ENCODE measurements at places on chromosomes 1 and 21. TPM values are rescaled to one million over a fixed set of nuclear protein-coding genes. Genes with fewer than 3 reads are reported as not detected.
A peak's percentile ranks its signal among the peaks of the same experiment; 100 is the strongest.

The CLDN8 gene
- total RNA-seq: 0.39 TPM

- H3K36me3 ChIP-seq: no peaks in the 10 kb centered on the region
- no peak overlapping the region for H3K4me3 ChIP-seq
- H3K27ac ChIP-seq: no peak overlapping the region
- H3K27me3 ChIP-seq: peaks cover 100% of the 10 kb centered on the region
- peaks cover 1% of the 10 kb centered on the region for H3K4me1 ChIP-seq
Observed at GRCh38 chr21:36705679-36706481, 7.0 kb downstream of the SIM2 start.

The HSPB7 gene
- 4.2 TPM for total RNA-seq

DNA sequence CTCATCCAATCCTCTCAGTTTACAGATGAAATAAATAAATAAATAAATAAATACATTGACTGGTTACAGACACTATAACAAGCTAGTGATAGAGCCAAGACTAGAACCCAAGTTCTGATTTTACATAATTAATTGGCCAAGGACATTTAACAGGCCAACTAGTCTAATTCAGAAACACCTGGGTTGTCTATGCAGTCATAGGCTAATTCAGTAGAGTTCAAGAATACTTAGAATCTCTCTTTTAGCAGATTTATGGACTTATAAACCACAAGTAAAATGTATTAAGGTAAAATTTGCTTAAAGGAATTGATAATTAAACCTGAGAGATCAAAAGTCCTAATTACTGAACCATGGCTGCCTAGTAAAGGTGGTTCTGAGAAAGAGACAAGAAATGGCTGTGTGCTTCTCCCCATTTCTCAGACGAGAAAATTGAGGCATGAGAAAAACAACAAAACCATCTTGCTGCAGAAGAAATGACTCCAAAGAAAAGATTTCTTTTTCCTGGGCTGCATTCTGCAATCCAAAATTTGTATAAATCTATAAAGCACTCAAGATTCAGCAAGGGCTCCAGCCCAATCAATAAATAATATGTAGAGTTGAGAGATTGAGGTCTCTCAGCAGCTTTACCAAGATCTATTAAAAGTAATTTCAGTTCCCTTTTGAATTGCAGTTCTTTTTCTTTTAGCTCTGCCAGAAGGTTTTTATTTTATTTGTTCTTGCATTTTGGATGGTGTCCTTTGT is 98.3 kb downstream of the DUSP10 start:
- no peaks in the 10 kb centered on the region for H3K4me1 ChIP-seq
- H3K4me3 ChIP-seq: no peak overlapping the region
- no peaks in the 10 kb centered on the region for H3K27me3 ChIP-seq
- H3K27ac ChIP-seq: no peak overlapping the region
- no peaks in the 10 kb centered on the region for H3K36me3 ChIP-seq

DNA sequence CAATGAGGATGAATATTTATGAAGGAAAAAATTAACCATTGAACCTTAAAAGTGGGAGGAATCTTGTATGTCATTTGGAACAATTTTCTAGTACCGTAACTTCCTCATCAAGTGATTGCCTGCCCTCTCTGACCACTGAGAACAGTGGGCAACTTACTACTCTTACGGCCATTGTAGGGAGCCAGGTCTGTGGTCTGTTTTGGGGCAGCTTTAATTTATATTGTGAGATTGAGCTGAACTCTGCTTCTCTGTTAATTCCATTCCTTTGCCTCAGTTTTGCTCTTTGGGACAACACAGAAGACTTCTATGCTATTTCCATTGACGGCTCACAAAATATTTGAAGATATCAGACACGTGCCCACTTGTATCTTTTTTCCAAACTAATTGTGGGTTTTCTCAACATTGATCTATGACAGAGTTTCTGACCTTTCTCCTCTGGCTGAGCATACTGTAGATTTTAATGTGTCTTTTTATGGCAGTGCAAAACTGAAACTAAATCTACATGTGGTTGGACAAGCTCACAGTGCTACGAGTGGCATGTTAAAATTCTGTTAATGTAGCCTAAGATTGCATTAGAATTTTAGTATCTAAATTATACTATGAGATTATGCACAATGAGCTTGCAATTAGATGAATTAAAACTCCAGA is 27.8 kb upstream of the ZNF281 start:
- no peaks in the 10 kb centered on the region for H3K36me3 ChIP-seq
- no peaks in the 10 kb centered on the region for H3K27me3 ChIP-seq
- no peak for DNase-seq
- H3K4me1 ChIP-seq: no peaks in the 10 kb centered on the region
- no peak overlapping the region for H3K4me3 ChIP-seq

GRCh38 chr1:22291494-22291893 is 148.6 kb upstream of the WNT4 start:
- no peak overlapping the region for H3K27ac ChIP-seq
- H3K4me3 ChIP-seq: no peak overlapping the region
- no peaks in the 10 kb centered on the region for H3K4me1 ChIP-seq
- peaks cover 11% of the 10 kb centered on the region for H3K27me3 ChIP-seq
- H3K36me3 ChIP-seq: no peaks in the 10 kb centered on the region

- no peaks in the 10 kb centered on the region for H3K27me3 ChIP-seq
- no peaks in the 10 kb centered on the region for H3K4me1 ChIP-seq
- H3K4me3 ChIP-seq: no peak overlapping the region
- H3K36me3 ChIP-seq: no peaks in the 10 kb centered on the region
Observed at GRCh38 chr1:25128121-25128621, 104.1 kb downstream of the SYF2 start.

- H3K4me1 ChIP-seq: no peaks in the 10 kb centered on the region
- H3K27me3 ChIP-seq: no peaks in the 10 kb centered on the region
- DNase-seq: no peak
- H3K4me3 ChIP-seq: no peak overlapping the region
- no peaks in the 10 kb centered on the region for H3K36me3 ChIP-seq
Observed at GRCh38 chr1:217274416-217274815, 356.5 kb downstream of the GPATCH2 start.

- peak overlapping the region; percentile 44 for H3K4me3 ChIP-seq
- H3K4me1 ChIP-seq: peaks cover 14% of the 10 kb centered on the region
- H3K27me3 ChIP-seq: no peaks in the 10 kb centered on the region
- H3K36me3 ChIP-seq: no peaks in the 10 kb centered on the region
Observed at GRCh38 chr1:117120774-117121588, 568 bp downstream of the TRIM45 start.

The SPATA21 gene
- not detected for total RNA-seq

- H3K36me3 ChIP-seq: no peaks in the 10 kb centered on the region
- H3K4me1 ChIP-seq: no peaks in the 10 kb centered on the region
- no peak overlapping the region for H3K4me3 ChIP-seq
- no peaks in the 10 kb centered on the region for H3K27me3 ChIP-seq
- no peak overlapping the region for H3K27ac ChIP-seq
Observed at GRCh38 chr21:46091118-46091517, 6.8 kb upstream of the COL6A2 start.

The MARK1 gene
- 3.1 TPM for total RNA-seq

Measured in left lung (tissue), 14 donors.